ENCODE measurements at places on chromosomes 12 and 14.

DNA sequence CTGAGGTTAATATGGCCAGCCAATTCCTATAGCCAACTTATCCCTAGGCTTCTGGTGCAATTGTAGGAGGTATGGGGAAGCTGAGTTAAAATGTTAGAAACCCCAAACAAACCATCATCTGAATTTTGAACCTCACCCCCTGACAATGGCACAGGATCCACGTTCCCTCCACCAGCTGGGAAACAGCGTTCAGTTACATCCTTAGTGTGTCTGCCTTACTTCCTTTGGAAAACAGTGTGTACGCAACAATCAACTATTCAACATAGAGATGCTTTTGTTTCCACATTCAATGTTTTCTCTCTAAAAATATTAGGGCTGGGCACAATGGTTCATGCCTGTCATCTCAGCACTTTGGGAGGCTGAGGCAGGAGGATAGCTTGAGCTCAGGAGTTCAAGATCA, 203.4 kb downstream of the TTC7B start:
- DNase-seq: no peak

DNA sequence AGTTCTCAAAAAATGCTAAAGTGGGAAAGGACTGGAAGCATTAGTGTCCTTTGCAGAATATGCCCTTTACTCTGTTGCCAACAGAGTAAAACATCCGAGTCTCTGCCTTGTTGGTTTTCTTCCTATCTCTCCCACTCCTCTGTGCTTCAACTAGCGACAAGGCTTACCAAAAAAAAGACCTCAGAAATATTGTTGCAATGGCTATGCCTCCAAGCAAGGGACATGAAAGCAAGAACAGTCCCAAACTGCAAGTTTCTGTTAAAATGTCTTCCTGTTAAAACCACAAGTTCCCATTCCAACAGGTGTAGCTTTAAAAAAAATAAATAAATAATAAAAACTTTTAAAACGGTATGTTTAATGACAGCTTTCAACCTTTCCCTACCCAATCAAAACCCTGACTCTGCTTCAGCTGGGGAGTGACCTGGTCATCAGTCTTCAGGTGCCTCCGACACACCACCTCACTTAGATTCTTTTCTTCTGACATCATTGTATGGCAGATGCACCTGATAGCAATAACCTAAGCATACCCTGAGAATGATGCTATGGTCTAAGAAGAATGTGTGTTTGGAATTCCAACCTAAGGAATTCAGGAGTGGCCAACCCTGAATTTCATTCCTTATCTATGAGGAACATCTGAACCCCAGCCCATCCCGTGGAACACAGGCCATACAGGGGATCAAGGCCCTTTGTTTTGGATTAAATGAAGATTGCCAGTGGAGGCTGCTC, 81.0 kb downstream of the RPS29 start:
- DNase-seq: no peak

- no peak for DNase-seq
These were observed 368.6 kb downstream of the BCL11B start for GRCh38 chr14:98903371-98903770.

GRCh38 chr12:13661005-13661887, 320.2 kb downstream of the GRIN2B start:
- no peak for DNase-seq

DNA sequence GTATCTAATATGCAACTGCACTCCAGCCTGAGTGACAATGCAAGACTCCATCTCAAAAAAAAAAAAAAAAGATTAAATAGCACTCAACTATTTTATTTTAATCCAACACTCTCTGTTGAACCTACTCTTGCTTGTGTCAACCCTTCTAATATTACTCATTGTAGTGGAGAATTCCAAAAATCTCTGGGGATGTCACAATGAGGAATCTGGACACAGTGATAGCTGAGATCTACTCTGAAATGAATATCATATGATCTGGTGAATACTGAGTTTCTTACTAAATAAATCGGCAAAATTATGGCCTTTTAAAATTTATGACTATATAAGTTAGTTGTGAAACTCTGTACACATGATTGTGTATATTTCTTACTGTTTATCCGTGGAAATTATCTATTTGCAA, 418.2 kb downstream of the BCAT1 start:
- no peak for DNase-seq

DNA sequence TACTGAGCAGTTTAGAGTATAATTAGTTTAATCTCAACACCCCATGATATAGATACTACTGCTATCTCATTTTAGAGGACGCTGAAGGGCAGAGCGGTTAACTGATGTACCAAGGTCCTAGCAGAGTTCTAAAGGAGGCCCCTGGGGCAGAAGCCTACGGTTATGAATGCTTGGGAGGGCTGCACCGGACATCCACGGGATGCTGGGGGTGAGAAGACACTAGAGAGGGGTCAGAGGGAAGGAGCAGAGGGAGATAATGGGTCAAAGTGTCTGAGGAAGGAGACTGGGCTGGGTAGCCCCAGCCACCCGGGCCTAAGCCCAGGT, 1.6 kb upstream of the ACTR6 start:
- no peak for DNase-seq

DNA sequence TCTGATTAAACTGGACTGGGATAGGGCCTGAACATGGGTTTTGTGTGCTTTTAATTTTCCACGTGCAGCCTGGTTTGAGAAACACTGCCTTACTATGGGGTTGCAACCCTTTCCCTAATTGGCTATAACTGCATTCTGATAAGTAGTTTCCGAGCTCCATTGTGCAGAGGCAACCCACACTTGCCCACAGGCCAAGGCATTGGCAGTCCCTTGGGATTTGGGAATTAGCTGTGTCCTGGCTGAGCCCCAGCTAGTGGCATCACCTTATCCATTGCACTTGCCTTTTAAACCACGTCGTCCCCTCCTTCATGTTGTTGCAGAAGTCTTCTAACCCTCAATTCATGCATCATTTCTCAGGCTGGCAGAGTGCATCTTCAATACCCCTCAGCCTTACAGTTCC, 10.2 kb downstream of the VCPKMT start:
- no peak for DNase-seq
